ENCODE measurements at places on chromosomes 5 and 9.

- no peak for DNase-seq
Measured at GRCh38 chr9:16003785-16004184, 450.9 kb downstream of the CCDC171 start.

DNA sequence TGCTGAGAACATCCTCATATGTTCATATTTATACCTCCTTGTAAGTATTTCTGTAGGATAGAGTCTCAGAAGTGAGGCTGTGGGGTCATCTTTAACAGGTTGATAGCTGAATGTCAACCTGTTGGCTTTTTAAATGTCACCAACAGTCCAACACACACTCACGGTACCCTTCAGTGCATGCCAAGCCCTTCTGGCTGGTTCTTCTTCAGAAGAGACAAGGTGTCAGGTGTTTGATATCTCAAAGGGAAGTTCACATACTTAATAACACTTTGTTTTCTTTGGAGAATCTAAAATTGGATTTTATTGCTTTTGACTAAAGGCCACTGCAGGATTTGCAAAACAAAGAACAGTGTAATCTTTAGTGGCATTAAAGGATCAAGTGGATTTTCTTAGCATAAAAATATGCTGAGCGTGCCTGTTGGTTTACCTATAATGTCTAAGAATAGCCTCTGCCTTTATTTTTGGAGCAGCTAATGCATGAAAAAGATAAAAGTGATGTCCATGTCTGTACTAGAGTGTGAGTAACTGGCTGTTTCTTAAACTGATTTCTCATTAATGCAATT is 58.2 kb downstream of the RGS3 start:
- no peak for DNase-seq

DNA sequence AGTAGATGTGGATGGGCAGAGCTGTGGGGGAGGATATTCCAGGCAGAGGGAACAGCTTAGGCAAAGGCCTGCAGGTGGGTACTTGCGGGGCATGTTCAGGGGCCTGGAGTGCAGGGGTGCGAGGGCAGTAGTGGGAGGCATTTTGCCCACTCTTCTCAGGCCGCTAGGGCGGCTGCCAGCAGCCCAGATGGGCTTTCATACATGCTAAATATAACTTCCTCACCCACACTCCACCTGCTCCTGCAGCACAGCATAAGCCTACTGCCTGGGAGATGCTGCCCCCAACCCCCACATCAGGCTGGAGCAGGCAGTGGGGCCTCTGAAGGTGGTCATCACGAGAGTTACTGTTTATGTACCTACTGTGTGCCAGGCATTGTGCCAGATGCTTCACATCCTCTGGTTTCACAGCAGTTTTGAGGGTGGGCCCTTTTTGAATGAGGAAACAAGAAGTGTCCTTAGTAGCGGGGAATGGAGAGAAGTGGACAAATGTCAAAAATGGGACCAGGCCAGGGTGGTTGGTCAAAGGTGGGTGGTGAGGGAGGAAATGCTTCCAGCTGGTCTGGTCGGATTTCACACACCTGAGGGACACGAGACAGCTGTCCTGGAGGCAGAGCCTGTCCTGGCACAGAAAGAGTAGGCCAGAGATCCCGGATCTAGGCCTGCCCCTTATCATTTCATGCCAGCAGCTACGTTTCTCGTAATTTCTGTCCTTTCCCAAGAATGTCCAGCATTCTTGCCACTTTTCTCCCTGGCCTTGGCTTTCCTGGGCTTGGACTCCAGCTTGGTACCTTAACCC is 12.1 kb downstream of the RGS14 start:
- no peak for DNase-seq

DNA sequence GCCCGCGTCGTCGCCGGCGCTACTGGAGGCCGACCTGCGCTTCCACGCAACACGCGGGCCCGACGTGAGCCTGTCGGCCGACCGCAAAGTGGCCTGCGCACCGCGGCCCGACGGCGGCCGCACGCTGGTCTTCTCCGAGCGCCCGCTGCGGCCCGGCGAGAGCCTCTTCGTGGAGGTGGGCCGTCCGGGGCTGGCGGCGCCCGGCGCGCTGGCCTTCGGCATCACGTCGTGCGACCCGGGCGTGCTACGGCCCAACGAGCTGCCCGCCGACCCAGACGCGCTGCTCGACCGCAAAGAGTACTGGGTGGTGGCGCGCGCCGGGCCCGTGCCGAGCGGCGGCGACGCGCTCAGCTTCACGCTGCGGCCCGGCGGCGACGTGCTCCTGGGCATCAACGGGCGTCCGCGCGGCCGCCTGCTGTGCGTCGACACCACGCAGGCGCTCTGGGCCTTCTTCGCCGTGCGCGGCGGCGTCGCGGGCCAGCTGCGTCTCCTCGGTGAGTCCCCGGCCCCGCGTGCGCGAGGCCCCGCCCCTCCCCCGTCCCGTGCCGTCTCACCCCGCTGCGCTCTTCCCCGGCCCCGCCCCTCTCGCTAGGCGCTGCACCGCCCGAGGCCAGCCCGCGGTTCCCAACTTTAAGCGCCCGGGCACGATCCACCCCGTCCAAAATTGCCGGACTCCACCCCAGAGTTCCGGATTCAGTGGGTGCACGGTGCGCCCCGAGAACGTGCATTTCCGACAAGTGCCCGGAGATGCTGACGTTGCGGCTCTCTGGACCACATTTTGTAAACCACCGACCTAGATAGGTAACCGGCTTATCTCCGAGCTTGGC is 42.8 kb downstream of the NEURL1B start:
- no peak for DNase-seq

- DNase-seq, result no peak
Measured at GRCh38 chr5:82054004-82054710, 82.3 kb downstream of the ATG10 start.

GRCh38 chr5:54098267-54098666 is 212.1 kb downstream of the ARL15 start:
- DNase-seq, result no peak

- DNase-seq, result no peak
Measured at GRCh38 chr5:75567710-75568109, 43.5 kb upstream of the ANKDD1B start.

GRCh38 chr5:78339617-78340436 is 20.6 kb upstream of the SCAMP1 start:
- DNase-seq, result no peak

- no peak for DNase-seq
Measured at GRCh38 chr5:181221792-181222629, 1.1 kb upstream of the TRIM41 start.

GRCh38 chr5:131396015-131396414 is 132.2 kb downstream of the CDC42SE2 start:
- DNase-seq, result no peak

- DNase-seq, result no peak
Measured at GRCh38 chr9:12722131-12722530, 28.9 kb downstream of the TYRP1 start.

DNA sequence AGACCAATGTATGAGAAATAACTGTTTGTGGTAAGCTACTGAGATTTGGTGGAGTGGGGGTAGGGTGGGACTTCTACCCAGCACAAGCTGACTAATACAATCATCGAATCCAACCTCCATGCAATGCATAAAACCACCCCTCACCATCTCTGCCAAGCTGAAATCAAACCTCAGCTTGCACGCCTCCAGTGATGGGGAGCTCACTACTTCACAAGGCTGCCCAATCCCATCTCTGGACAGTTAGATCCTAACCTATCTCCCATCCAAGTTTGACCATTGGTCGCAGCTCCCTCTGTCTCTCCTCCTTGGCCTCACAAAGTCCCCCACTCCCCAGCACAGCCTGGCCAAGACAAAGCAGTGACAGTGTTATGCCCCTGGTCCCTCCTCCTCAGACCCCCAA is 47.0 kb upstream of the HRH2 start:
- no peak for DNase-seq

- no peak for DNase-seq
Measured at GRCh38 chr5:78979909-78980308, 5.2 kb downstream of the ARSB start.

GRCh38 chr5:144468571-144468970 is 297.9 kb downstream of the KCTD16 start:
- no peak for DNase-seq

GRCh38 chr5:39555788-39556187 is 131.0 kb upstream of the DAB2 start:
- DNase-seq, result no peak

DNA sequence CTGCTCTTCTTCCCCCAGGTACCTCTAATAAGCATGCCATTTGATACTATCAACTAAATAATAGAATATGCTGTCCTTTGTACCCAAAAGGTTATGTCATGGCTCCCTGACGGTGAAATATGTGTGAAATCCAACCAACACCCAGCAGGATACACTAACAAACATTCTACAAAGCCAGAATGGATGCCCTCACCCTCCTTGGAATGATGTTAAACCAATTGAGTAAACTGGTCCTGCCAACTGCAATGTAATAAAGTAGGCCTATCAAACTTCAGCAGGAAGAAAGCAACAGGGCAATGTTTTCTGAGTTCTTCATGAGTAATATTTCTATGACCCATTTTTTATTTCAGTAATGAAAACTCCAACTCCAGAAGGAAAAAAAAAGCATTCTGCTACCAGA is 24.9 kb downstream of the RGMB start:
- DNase-seq, result no peak

DNA sequence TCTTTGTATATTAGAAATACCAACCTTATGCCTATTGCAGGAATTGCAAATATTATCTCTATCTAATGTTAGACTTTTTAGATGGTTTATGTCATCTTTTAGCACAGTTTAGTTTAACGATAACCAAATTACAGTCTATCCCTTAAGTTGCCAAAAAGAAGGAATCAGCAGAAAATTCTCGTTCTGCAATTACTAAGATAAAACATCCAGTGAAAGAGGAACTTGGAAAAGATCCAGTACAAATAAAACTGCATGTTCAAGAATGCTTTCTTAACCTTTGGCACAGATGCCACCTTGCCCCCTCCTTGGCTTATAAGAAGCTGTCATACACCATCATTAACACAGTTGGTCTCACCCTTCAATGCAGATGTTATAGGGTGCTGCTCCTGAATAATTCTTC is 124.0 kb downstream of the SEMA5A start:
- DNase-seq, result no peak

All from GM18507 (cell line).